SHP77 (cell line): ENCODE measurements at places on chromosomes 16 and 17.

GRCh38 chr16:4511441-4512082 is 27.0 kb downstream of the CDIP1 start:
- peak; percentile 71 for DNase-seq

DNA sequence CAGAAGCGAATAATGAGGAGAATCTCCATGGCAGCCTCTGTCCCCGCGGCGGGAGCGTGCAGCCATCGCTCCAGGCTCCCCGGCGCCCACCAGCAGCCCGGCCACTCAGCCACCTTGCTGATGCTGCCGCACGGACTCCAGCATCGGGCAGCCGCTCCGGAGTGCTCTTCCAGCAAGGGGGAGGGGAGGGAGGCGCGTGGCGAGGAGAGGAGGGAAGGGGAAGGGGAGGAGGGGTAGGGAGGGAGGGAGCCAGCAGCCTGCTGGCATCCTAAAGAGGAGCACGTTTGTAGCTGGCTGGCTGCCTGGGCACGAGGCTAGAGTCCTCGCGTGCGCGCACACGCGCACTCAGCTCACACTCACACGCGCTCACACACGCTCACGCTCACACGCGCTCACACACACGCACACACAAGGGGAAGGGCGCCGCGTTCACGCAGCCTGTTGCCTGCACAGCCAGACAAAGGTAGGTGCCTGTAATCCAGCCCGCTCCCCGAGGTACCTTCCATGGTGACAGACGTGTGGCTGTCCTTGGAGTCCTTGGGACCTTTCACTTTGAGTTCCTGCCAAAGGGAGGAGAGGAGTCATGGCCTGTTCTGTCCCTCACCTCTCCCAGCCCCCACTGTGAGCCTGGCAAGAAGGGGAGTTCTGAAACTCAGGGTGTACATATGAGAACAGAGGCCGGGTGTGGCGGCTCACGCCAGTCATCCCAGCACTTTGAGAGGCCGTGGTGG is 82.1 kb downstream of the TIMM22 start:
- DNase-seq: peak; percentile 72

DNA sequence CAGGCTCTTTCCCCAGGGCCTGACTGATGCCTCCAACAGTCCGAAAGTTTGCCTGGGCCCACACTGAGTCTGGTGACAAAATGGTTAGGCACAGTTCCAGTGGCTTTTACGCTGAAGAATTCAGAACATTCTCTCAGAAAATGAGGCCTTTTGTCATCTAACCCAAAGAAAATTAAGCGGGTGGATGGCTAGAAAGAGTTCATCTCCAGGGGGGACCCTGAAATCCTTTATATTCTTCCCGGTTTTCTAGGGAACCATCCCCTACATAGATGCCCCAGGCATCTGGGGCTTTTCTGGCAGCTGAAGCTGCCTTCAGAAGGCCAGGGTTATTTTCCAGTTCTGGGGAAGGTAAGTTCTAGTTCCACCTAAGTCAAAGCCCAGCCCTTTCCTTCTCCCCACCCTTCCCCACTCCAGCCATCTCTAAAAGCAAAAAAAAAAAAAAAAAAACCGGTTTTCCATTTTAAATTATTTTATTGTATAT is 2.2 kb downstream of the RASD1 start:
- DNase-seq: no peak

- DNase-seq: no peak
Measured at GRCh38 chr17:52147872-52148271, 10.6 kb downstream of the CA10 start.
